ENCODE measurements at places on chromosomes 3 and 15.

DNA sequence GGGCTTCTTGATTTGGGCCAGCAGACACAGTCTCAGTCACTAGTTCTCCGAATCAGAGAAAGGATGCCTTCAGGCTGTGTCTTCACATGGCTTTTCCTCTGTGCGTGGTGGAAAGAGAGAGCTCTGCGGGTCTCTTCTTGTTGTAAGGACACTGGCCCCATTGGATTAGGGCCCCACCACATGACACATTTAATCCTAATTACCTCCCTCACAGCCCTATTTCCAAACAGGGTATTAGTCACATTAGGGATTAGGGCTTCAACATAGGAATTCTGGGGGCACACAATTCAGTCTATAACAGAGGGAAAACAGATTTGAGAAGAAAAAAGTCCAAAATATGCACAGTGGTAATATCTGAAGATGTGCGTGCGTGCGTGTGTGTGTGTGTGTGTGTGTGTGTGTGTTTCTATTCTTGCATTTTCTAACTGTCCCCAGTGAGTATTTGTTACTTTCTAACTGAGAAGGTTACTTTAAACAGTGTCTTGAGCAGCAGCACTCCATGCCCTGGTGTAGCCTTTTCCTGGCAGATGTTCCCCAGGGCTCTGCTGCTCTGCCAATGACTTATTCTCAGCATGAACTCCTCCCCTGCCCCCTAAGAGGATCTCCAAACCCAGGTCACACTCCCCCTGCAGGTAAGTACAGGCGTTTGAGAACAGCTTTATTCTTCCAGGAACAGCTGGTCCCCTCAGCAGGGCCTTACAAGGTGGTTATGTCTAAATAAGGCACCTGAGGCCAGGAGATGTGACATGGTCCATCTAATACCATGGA, 72.9 kb downstream of the RPL39L start:
- DNase-seq, result peak; percentile 20

DNA sequence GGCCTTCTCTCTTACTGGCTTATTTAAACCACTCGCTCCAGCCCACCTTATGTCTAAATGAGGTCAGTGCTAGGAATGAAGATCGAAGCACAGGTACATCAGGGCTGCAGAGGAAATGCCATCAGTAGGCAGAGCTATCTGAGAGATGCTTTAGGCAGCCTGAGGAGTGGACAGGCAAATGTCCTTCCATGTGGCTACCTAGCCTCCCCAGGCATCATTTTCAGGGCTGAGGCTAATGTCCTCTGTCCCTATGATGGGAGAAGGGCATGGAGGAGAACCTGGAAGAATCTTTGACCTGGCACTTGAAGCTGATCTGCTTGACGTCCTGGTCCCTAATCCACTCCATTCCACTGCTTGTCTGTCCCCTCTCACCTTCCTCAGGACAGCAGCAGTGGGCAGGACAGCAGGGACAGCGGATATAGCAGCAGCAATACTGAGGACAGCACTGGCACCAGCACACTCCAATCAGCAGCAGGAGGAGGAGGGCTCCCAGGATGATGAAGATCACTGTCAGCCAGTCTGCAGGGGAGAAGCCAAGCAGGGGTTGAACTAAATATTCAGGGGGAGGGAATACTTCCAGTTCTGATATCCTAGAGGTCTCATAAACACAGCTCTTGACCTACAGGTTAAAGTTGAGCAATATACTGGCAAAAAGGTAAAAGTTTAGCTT, 21.0 kb downstream of the ILDR1 start:
- DNase-seq, result no peak

- no peak for DNase-seq
Measured at GRCh38 chr3:119013951-119014350, 20.7 kb downstream of the IGSF11 start.

- no peak for DNase-seq
Measured at GRCh38 chr3:178260887-178261565, 275.2 kb upstream of the KCNMB2 start.

GRCh38 chr3:158127250-158128219, 17.6 kb downstream of the RSRC1 start:
- DNase-seq, result no peak

DNA sequence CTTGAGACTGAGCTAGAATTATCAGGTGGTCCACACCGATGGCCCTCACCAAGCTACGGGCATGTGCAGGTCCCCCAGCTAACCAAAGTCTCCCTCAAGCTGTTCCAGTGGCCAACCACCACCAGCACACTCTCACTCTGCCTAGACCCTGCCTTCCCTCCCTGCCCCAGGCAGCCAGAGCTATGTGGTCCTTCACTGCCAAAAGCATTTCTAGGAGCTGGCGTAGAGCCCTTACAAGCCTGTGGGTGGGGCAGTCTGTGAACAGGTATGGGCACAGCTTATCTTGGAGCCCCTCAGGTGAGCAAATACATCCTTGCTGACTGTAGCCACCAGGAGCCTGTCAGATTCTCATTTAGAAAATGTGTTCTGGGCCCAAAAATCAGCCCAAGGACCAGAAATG, 159.8 kb upstream of the PPP2R3A start:
- DNase-seq, result no peak

DNA sequence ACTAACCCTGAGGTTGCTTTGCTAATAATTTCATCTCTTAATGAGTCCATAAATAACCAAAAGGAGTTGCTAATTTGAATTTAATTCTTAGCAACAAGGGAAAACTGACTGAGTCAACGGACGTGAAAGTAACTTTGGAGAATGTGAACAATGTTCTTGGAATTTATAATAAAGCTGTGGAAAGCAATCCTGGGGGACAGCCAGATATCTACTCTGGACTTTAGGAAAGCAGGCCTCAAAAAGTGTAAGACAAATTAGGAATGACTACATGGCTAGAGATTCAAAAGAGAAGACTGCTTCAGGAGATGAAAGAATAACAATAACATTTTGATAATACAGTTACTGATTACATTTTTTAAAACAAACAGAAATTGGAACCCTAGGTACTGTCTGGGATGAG, 318.4 kb upstream of the COL8A1 start:
- no peak for DNase-seq

GRCh38 chr3:56787258-56787775, 14.4 kb downstream of the ARHGEF3 start:
- no peak for DNase-seq

DNA sequence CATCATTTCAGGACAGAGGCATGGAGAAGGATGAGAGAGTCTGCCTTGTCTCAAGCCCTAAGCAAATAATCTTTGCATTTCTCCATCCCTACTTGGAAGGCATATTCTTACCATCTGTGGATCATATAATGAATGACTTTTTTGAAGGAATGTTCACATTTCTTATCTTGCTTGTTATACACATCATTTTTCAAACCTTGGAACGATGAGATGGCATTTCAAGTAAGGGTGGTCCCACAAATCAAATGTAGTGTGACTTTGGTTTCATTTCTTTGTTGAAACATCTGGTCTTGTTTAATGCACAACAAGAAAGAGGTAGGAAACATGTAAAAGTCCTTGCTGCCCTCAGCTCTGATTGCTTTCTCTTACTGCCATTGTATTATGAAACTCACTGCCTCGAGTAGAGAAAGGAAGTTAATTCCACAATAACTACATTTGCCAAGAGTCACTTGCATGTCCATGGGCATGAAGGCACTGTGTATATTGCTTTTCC, 32.1 kb downstream of the RBMS3 start:
- no peak for DNase-seq

- no peak for DNase-seq
Measured at GRCh38 chr3:47859956-47860605, 57.1 kb downstream of the DHX30 start.

DNA sequence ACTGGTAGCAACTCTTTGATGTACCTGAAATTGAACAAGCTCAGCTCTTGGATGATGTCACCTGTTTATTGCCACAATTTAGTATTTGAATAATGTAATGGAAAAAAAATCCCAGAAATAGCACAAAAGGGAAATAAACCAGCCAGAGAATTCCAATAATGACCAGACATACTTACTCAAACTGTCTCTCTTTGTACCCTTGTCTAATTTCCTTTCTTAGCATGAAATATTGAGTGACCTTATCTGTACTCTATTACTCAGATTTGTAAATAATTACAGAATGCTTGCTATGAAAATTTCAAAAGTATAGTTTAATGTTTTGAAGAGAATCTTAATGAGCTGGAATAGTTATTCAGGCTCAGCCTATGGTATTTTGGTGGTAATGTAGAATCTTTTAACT, 555.4 kb upstream of the SGO1 start:
- no peak for DNase-seq

DNA sequence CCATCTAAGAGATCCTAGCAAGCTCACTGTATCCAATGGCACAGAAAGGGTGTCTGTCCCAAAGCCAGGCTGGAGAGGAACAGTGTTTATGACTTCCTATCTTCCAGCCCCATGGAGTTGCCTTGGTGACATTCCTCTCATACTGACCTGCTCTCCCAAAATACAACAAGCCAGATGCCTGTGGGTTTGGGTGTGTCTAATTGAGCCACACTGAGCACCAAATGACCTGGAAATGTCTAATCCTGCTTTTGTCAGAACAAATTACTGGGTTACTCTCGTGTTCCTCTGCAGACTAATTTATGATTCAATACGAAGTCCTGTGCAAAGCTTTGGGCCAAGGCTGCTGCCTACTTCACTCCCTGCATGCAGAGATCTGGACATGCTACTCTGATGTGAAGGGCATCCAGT, 98.1 kb upstream of the STRIT1 start:
- no peak for DNase-seq

Data from stimulated activated CD8-positive, alpha-beta memory T cell treated with anti-CD3 and anti-CD28 coated beads, Interleukin-4, amount 100 ng/mL, for 4 hours (primary cell).